Fibroblast of skin of back (primary cell): ENCODE measurements at places on chromosomes 16 and 17.

GRCh38 chr17:81252326-81252986 lies 13.3 kb downstream of the NDUFAF8 start:
- DNase-seq = no peak

- peak; percentile 10 for DNase-seq
Measured at GRCh38 chr17:4310354-4311060, 46.7 kb upstream of the ANKFY1 start.

- peak; percentile 79 for DNase-seq
Measured at GRCh38 chr17:917941-918740, 61.4 kb downstream of the NXN start.

DNA sequence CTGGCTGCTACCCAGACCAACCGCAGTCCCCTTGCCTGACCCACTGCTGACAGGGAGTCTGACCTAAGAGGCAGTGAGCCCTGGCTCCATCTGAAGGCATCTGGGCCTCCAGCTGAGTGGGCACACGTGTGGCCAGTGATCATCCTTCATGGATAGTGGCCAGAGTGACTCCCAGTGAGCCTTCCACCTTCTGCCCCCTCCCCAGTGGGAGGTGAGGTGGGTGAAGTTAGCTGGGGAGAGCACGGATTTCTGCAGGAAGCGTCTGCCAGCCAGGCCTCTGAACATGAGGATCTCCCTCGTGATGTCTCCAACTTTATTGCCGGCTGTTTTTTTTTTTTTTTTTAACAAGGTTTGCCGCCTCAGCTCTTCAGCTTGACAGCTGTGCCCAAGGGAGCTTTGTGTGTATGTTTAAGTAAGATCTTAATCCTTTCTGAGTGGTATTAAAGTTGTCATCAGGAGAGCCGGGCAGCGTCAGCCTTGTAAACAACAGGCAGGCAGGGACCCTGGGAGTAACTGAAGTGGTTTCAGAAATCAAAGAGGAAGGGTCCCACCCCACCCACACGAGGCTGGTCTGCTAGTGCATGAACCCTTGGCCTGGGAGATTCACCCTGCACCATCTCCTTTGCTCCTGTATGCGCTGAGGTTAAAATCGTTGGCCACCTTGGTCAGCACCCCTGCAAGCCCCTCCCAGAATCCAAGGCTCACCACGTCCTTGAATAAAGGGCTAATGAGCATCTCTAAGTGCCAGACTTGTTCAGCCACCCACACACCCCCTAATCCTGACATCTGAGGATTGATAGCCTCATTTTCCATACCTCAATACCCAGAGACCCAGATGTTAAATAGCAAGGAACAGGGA lies 33.3 kb downstream of the RHBDL3 start:
- DNase-seq = no peak

GRCh38 chr16:75804368-75804767 lies 78.1 kb upstream of the CPHXL start:
- no peak for DNase-seq

GRCh38 chr17:44444735-44445105 lies 55.3 kb upstream of the ITGA2B start:
- peak; percentile 51 for DNase-seq

GRCh38 chr16:22948603-22949368 lies 134.8 kb downstream of the HS3ST2 start:
- DNase-seq = peak; percentile 59

- DNase-seq = peak; percentile 43
Measured at GRCh38 chr16:79640513-79641360, 40.2 kb upstream of the MAF start.

DNA sequence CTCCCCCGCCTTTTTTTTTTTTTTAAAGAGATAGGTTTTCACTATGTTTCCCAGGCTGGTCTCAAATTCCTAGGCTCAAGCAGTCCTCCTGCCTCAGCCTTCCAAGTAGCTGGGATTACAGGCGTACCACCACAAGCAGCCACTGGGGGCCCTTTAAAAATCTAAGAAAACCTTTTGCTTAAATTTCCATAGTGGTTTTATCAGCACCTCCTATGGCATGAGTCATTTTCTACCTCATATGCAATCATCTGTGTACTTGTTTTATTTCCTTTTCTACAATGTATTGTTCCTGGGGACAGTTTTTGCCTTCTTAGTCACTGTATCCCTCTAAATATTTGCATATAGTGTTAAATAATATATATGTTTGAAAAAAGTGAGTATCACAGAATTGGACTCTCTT lies 29.2 kb downstream of the GNA13 start:
- DNase-seq = peak; percentile 70

DNA sequence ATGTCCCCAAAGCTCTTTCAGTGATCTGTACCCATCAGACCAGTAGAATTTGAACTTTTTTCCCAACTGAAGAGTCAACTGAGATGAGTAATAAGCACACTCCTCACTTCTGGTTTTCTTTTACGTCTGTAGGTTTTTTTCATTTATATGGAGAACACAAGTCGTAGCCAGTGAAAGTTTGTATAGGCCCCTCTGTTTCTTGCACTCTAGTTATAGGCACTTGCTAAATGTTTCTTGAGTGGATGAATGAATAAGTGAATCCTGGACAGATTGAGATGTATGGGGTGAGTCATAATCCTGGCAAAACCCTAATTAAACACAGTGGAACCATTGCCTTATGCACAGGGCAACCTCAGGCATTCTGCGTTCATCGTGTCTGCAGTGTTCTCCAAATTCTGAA lies 193.7 kb upstream of the TBX2 start:
- peak; percentile 20 for DNase-seq

- no peak for DNase-seq
Measured at GRCh38 chr17:18267366-18267765, 6.9 kb downstream of the MIEF2 start.

DNA sequence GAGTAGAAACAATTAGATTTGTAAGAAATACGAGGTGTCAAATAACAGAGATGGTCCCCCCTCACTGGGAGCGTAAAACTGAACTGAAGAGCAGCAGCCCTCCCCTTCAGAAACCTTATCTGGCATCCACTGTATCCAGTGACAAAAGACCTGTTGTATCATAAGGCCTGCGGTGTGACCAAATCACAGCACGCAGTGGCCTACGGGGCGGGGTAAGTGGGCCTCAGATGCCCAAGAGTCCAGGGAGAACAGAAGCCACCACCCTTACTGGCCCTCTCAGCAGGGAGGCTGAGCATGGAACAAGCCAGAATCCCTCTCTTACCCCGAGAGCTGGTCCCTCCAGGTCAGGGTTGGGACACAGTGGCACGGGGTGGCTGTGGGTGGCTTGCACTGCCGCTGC lies 5.5 kb downstream of the JMJD6 start:
- no peak for DNase-seq

DNA sequence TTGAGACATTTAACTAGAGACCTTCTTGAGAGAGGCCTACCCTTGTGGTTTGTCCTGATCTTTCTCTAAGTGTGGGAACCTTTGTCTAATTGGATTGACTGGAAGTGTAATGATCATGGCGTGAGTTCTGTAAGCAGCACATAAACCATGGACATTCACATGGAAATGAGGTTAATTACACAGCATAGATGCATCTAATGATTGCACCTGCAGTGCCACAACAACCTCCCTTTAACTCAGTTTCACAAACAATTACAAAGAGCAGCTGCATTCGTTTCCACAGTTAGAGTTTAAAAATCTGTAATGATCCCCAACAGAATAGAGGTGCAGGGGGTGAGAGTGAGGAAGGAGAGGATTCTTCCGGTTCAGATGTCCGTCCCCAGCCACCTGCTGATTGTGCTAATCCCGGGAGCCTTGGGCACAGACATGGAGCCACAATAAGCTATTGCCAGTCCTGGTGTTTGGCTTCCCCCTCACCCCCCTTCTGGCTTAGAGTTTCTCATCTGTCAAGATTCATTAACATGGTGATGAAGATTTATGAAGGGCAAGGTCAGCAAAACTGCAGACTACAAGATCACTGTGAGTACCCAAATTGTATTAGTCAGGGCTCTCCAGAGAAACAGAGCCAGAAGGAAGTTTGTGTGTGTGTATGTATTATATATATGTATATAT lies 659.2 kb upstream of the SOX9 start:
- no peak for DNase-seq

GRCh38 chr17:65191811-65192740 lies 54.9 kb downstream of the RGS9 start:
- DNase-seq = peak; percentile 82

GRCh38 chr17:6526362-6527152 lies 29.8 kb downstream of the PITPNM3 start:
- peak; percentile 21 for DNase-seq

DNA sequence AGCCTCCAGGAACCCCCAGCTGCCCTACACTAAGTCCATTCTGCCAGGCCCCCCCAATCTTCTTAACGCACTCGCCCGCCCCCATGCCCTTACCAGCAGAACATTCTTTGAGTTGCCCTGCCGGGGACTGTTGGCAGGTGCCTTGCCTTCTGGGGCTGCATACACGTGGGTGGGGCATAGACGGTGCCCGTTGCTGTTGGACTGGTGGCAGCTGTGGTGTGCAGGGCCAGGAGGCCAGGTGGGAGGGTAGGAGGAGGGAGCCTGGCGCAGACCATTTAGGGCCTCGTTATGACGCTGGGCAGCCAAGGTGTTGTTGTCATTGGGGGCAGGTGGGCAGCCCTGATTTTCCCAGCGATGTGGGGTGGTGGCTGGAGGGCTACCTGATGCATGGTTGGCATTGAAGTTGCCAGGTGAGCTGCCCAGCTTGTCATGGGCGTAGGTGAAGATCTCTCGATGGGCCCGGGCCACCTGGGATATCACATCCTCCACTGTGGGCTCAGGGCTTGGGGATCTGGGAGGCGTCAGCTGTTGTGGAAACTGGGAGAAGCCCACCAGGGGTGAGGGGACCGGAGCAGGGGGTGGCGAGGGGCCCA lies 4.9 kb downstream of the NR1D1 start:
- no peak for DNase-seq

DNA sequence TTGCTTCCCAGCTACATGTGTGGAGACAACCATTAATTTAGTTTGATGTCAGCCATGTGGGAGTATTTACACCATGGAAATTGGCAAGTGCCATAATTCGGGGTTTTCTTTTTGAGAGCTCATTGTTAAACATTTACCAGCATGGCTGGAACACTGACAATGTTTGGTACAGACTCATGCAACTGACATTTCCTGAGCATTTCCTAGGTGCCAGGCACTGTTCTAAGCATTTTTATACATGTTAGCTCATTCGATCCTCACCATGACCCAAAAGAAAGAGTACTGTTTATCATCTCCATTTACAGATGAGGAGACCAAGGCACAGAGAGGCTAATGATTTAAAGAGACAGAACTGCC lies 86.9 kb downstream of the FOXL1 start:
- DNase-seq = peak; percentile 91

GRCh38 chr17:67489273-67489672 lies 112.2 kb downstream of the PITPNC1 start:
- no peak for DNase-seq

DNA sequence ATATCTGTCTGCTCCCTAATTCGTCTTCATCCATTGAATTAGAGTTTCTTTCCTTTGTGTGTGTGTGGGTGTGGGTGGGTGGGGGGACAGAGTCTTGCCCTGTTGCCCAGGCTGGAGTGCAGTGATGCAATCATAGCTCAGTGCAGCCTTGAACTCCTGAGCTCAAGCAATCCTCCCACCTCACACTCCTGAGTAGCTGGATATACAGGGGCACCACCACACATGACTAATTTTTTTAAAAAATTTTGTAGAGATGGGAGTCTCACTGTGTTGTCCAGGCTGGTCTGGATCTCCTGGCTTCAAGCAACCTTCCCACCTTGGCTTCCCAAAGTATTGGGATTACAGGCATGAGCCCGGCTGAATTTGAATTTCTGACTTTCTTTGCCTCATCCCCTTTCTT lies 34.5 kb upstream of the MED13 start:
- no peak for DNase-seq

GRCh38 chr17:28969706-28970393 lies 18.5 kb upstream of the PHF12 start:
- no peak for DNase-seq

DNA sequence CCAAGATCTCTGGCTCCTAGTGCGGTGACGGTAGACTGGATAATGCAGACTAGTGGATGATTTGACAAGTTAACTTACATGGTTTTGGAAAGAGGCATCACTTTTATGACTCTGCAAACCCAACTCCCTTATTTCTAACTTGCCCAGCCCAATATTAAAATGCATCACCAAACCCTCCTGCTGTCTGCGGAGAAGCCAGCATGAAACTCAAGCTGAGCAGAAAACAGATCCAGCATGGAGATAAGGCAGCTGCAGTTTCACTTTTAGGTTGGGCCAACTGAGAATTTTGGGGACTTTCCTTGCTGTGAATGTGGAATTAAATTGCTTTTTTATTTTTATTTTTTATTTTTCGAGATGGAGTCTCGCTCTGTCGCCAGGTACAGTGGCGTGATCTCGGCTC lies 27.8 kb downstream of the CDH1 start:
- no peak for DNase-seq

- DNase-seq = no peak
Measured at GRCh38 chr16:88430185-88430523, 22.9 kb upstream of the ZFPM1 start.

DNA sequence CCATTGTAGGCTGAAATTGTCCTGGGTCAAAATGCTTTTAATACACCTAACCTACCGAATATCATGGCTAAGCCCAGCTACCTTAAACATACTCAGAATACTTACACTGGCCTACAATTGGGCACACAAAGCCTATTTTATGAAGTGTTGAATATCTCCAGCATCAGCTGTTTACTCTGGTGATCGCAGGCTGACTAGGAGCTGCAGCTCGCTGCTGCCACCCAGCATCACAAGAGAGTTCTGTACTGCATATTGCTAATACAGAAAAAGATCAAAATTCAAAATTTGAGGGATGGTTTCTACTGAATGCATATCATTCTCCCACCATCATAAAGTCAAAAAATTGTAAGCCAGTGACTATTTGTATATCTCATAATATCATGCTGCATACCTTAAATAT lies 55.3 kb downstream of the ULK2 start:
- DNase-seq = peak; percentile 2

- DNase-seq = no peak
Measured at GRCh38 chr17:16938496-16939207, 33.3 kb downstream of the TNFRSF13B start.

DNA sequence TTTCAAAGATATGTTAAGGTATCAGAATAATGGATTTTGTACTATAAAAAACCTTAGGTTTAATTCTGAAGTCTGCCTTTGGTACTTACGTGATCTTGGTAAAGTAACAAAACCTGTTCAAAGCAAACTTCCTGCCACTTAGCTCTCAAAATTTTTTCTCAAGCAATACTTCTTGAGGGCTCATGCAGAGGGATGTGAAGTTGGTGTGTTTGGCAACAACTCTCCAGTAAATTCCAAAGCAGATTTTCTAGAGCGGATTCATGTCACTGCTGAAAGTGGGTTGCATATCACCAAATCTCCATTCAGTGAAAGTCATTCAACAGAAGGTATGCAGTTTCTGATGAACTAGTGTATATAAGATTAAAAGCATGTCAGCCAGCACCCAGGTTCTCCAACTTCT lies 856.7 kb downstream of the CDH8 start:
- no peak for DNase-seq

GRCh38 chr17:5110816-5111215 lies 862 bp downstream of the ZNF232 start:
- DNase-seq = no peak

DNA sequence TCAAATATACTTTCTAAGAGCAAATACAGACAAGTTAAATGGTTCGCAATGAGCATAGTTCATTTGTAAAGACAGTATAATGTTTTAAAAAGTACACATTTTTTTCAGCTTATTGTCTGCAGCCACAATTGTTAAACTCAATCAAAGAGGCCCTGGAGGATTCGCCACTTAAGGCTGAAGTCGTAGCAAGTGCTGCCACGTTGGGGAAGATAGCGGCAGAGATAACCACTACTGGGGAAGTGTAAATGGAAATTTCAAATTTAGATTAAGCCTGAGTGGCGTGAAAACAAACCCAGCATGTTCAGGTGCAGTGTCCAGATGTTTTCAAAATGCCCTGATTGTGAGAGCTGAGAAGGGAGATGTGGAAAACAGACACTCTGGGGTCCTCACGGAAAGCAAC lies 8.4 kb downstream of the PMP22 start:
- no peak for DNase-seq
